ENCODE measurements at places on chromosomes 16 and 17.

- DNase-seq: no peak
These were observed 12.5 kb downstream of the ARHGAP23 start for GRCh38 chr17:38440614-38441397.

DNA sequence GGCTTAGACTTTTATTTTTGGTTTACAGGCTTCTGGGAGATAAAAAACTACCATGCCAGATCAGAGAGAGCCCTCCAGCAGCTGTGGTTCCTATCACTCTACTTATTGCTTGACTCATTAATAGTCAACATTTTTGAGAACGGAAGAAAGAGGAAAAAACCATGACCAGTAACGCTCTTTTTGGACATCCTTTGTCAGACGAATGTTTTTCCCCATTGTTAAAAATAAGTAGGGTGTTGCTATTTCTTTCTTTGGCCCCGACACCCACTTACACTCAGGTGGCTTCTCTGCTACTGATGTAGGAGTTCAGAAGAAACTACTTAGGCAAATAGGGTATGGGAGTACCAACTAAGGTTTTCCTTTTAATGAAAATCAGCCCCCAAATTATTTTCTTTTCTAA is 27.5 kb downstream of the TVP23A start:
- DNase-seq: no peak

GRCh38 chr17:61484174-61484573 is 32.0 kb downstream of the TBX4 start:
- DNase-seq: no peak

DNA sequence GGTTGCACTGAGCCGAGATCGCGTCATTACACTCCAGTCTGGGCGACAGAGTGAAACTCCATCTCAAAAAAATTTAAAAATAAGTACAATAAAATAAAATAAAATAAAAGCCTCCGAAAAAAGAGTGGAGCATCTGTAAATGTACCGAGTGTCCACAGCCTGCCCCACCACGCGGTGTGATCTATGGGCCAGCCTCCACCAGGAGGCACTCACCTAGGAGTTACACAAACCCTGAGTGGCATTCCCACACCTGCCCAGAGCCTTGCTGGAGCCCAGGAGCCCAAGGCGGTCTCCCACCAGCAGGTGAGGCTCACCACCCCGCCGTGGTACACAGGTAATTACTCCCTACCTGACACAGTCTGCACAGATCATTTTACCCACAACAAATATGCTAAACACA is 183.2 kb downstream of the ZNF423 start:
- no peak for DNase-seq

DNA sequence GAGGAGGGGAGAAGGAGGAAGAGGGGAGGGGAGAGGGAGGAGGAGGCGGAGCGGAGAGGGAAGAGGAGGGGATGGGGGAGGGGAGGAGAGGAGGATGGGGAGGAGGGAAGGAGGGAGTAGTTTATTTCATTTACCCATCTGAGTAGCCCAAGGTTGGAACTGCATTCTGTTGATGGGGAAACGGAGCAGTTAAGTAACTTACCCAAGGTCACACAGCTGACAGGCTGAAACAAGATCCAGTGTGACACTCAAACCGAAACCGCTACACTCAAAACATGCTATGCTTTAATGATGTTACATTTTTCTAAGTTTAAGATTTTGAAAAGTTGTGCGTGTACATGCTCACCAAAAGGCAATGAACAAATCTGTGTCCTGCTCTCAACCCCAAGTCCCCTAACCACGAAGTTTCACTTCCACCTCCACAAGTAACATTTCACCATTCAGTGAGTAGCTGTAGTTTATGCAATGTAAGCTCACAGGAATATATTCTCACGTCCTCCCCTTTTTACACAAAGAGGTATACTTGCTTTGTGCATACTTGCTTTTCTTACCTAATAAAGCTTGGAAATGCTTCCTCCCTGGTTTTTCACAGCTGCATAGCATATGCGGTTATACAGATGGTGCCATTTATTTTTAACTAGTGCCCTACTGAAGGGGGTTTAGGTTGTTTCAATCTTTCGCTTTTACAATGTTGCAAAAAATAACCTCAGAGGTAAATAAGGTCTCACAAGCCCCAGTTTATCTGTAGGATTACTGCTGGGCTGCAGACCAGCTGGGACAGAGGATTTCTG is 275.3 kb downstream of the PARN start:
- no peak for DNase-seq

GRCh38 chr17:19867079-19867328 is 732 bp downstream of the ULK2 start:
- peak; percentile 14 for DNase-seq

DNA sequence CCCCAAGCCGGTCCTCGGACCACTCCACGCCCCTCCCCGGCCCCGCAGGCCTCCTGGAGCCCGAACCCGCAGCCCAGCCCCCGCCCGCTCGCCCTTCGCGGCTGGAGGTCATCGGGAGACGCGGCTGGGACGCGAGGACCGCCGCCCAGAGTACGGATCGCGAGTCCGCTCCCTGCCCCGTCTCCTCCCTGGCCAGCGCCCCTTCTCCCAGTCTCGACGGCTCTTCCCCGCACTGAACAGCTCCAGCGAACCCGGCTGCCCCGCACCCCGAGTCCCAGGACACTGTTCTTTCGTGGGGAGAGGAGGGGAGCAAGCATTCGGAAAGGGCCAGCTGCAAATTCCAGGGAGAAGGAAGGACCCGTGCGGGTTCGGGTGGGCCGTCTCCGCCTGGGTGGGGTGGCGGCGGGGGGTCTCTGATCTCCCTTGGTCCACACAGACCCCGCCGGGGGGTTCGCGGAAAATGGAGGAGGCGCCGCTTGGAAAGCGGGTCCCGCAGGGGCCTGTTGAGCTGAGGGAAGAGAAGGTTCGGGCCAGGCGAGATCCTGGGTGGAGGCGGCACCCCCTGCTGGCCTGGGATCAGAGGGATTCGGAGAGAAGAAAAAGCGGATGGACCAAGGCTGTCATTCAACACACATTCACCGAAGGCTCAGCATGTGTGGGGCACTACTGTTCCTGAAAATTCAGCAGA is 632 bp upstream of the RTN4RL1 start:
- DNase-seq: no peak

DNA sequence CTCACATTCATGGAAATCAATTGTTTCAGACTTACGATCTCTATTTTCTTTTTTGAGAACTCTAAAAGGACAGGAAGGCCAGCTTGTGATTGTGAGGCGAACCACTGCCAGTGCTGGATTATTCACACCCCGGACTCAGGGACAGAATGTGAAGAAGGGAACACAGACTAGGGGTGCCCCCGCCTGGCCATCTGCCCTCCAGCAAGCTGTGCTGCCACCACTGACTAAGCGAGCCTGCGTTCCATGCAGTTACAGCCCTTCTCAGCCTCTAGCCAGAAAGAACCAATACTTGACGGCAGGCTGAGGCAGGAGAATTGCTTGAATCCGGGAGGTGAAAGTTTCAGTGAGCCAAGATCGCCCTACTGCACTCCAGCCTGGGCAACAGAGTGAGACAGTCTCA is 2.8 kb downstream of the HAGH start:
- no peak for DNase-seq

GRCh38 chr16:11668623-11669379 is 546 bp downstream of the SNN start:
- no peak for DNase-seq

GRCh38 chr17:81040791-81041337 is 5.9 kb downstream of the BAIAP2 start:
- DNase-seq: no peak

GRCh38 chr16:89610108-89610453 is 3.4 kb upstream of the DPEP1 start:
- DNase-seq: no peak

DNA sequence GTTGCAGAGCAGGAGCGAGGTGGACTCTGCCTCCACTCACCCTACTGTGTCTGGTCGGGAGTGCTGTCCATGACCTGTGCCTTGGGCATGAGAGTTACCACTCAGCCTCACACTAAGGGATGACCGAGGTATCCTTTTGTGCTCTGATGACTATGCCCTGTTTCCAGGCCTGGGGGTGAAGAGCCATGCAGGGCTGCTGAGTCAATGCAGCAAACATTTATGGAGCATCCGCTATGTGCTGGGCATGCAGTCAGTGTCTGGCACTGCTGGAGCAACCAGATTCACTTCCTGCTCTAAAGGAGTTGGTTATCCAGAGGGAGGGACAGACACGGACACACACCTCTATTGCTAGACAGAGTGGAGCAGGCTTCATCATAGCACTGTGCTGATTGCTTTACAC is 7.6 kb upstream of the HNF1B start:
- no peak for DNase-seq

- DNase-seq: no peak
These were observed 438.8 kb upstream of the C16orf82 start for GRCh38 chr16:26627958-26628357.

- DNase-seq: no peak
These were observed 31.4 kb upstream of the PMFBP1 start for GRCh38 chr16:72203401-72203800.

GRCh38 chr16:71894921-71895678 is at the start of gene IST1:
IST1 (plus strand) TSS chr16:71895531; CDS start chr16:71915641, 20,110 bp downstream.
- DNase-seq: peak; percentile 97

DNA sequence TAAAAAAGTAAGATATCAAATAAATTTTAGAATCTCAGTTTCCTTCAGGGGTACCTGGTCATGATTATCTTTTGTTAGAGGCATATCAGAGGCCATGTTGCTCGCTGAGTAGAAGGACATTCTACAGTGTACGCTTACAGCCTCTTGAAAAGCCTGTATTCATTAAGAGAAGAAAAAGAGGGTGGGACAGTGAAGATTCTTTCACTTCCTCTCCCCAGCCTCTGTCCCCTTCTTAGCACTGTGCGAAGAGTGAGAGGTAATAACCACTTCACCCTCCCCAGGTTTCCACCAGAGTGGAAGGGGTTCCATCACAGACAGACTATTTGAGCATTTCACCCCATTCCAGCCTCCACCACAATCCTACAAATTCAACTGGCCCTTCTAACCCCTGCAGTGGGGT is 4.8 kb upstream of the LPO start:
- no peak for DNase-seq

- no peak for DNase-seq
These were observed 29.5 kb downstream of the SBK1 start for GRCh38 chr16:28321700-28322411.

DNA sequence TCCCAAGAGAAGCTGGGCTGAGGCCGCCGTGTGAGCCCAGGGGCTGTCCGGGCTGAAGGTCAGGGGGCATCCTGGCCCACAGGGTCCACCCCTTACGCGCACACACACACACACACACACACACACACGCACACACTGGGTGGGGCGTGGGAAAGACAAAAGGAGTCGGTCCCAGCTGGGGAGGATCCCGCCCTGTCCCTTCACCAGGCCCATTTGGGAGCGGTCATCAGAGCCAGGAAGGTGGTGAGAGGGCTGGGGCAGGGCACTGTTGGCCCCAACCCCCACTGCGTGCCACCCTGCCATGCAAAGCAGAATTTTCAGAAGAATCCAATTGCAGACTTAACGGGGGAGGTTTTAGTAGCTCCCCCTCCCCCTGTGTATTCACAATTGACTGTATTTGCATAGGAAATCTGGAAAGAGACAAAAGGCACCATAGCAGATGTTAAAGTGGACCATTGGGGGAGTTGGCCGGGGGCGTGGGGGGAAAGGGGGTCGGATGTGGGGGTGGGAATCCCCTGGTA is 11.3 kb upstream of the CD300A start:
- DNase-seq: no peak

- DNase-seq: no peak
These were observed 13.4 kb downstream of the FLYWCH1 start for GRCh38 chr16:2924901-2925755.

DNA sequence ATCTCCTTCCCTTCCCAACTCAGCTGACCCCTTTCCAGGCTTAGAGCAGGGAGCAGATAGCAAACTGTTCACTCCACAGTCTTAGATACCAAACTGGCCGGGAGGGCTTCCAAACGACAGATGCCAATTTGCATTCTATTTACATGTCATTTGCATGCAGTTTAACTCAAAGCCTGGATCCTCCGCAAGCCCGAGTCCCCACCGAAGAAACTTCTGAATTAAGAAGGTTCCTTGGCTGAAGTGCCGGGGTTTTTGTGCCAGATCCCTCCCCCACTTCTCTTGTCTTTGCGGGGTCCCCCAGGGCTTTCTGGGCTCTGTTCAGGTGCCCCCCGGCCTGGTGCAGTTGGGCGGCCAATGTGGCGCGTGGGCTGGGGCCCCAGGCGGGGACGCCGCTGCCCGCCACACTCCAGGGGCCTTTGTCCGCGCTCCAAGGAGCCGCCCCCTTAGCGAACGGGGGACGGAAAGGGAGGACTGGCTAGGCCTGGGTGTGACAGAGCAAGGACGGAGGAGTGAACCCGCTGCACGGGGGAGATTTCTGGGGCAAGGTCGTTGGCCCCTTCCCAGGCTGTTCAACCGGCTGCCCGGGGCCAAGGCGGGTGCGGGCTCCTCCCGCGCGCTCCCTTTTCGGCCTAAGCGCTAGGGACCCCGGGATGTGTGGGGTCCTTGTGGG is 1.2 kb downstream of the GPRC5B start:
- no peak for DNase-seq

GRCh38 chr17:39677542-39678339 is 9.5 kb downstream of the PNMT start:
- DNase-seq: no peak

DNA sequence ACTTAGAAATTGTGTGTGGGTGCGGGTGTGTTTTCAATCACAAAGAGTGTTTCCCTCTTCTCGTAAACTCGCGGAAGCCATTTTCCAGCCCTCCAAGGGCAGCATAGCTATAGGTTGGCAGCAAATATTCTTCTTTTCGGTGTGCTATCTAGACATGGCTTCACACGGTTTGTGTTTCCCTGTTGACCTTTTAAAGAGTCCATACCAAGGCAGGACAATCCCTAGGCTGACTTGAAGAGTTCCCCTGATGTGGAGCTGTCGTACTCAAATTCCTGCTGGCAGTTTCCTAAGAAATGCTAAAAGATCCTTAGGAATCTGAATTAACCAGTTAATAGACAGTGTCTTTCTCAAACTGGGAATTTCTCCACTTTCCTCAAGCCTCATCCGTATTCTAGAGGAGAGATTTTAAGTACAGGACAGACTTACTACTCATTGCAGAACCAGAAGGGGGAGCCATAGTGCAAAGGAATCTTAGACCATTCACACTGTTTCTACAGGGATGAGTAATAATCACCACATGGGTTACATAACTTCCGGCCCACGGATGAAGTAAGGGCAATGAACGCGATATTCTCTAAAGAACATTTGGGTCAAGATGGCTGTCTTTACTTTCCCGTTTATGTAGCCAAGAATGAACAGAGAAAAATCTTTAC is 288.6 kb upstream of the ELAC2 start:
- DNase-seq: no peak

GRCh38 chr17:49692751-49693150 is 14.9 kb upstream of the SPOP start:
- DNase-seq: no peak

Measured in stimulated activated CD8-positive, alpha-beta memory T cell treated with anti-CD3 and anti-CD28 coated beads, Interleukin-2, amount 100 ng/mL, for 1 hour (primary cell).